Activated T-cell treated with anti-CD3 and anti-CD28 coated beads, Interleukin-2, amount 50 U/mL, for 72 hours (primary cell): ENCODE measurements at places on chromosomes 3 and 15. TPM values are rescaled to one million over a fixed set of nuclear protein-coding genes. Genes with fewer than 3 reads are reported as not detected.
A peak's percentile ranks its signal among the peaks of the same experiment; 100 is the strongest.

Gene CYP1A1
- total RNA-seq: 3.4 TPM

Gene THAP10
- total RNA-seq: 0.62 TPM

Gene SLC25A20
- 29.3 TPM for total RNA-seq

DNA sequence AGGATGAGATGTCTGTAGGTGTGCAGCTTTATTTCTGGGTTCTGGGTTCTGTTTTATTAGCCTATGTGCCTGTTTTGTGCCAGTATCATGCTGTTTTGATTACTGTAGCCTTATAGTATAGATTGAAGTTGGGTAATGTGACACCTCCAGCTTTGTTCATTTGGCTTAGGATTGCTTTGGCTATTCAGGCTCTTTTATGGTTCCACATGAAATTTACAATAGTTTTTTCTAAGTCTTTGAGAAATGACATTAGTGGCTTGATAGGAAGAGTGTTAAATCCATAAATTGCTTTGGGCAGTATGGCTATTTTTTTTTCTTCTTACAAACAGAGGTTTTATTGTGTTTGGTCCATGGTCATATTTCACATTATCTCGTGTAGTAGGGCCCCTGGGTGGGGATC, 285.8 kb upstream of the GADL1 start:
- DNase-seq: no peak

GRCh38 chr3:80993241-80993945, 768.1 kb downstream of the GBE1 start:
- DNase-seq: no peak

DNA sequence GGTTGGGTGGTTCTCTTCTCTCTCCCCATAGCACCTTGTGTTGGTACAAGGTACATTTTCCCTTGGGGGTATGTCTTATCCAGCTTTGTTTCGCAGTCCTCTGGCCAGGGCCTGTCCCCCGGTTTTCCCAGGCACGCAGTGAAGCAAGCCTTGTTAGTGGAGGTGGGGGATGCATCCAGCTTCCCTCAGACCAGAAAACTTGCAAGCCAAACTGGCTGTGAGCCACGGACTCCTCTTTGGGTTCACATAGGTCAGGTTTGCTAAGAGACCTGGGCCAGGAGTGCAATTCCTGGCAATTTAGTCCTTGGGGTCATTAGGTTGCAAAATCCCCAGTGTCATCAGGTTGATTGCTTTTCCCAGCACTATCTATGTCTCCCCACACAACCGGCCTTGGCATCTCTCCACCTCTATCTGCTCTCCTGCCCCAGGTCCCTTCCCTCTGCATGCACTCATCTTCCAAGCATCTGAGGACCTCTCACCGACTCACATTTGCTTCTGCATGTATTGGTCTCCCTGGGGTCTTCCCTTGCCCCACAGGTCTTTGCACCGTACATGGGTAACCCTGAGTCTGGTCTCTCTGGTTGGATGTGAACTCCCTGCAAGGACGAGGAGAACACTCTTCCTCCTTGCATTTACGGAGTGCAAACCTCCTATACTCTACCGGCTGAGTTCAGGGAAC, 34.2 kb downstream of the BCL2L10 start:
- no peak for DNase-seq

DNA sequence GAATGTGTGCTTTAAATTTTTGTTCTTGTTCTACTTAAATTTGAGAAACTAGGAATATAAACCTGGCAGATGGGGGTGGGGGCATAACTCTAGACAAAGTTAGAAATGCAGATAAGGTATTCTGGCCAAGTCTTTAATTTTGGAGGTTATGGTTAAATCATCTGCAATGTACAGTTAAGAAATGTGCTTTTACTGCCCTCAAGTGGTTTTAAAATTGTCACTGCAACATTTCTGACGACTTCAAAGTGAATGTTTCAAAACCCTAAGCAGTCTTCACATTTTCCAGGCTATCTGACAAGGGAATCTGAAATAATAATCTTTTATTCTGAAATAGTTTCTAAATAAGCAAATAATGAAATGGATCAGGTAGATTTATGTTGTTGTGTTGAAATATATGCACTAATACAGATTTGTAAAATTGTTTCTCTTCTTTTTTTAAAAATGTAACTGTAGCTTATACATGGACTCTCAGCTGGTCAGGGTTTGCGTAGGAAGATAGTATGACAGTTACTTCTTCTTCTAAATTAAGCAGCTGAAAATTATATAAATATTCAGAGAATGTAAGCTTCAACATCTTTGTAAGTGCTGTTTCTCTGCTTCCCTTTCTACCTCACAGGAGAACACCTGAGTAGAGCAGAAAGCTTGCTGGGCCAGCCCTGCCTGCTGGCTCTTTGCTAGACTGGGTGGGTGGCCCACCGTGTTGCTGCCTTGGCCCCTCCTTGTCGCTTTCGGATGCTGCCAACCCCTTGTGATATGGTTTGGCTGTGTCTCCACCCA, 45.0 kb downstream of the SUCNR1 start:
- peak; percentile 3 for DNase-seq

GRCh38 chr3:194121891-194122631, 13.9 kb upstream of the HES1 start:
- no peak for DNase-seq

DNA sequence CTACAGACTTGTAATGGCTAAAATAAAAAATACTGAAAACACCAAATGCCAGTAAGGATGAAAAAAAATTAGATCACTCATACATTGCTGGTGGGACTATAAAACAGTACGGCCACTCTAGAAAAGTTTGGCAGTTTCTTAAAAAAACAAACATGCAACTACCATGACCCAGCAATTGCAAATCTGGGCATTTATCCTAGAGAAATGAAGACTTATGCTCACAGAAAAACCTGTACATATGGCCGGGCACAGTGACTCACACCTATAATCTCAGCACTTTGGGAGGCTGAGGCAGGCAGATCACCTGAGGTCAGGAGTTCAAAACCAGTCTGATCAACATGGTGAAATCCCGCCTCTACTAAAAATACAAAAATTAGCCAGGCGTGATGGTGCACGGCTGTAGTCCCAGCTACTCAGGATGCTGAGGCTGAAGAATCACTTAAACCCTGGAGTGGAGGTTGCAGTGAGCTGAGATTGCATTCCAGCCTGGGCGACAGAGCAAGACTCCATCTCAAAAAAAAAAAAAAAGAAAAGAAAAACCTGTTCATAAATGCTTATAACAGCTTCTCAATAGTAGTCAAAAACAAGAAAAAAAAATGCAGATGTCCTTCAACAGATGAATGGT, 5.6 kb downstream of the TP53BP1 start:
- no peak for DNase-seq

GRCh38 chr3:127182848-127183714, 9.8 kb upstream of the PRR23E start:
- no peak for DNase-seq
